Amygdala (tissue), 56 donors: ENCODE measurements at places on chromosomes 1 and 21.

GRCh38 chr1:182111496-182111895, 50.0 kb upstream of the ZNF648 start:
- no peak for DNase-seq

DNA sequence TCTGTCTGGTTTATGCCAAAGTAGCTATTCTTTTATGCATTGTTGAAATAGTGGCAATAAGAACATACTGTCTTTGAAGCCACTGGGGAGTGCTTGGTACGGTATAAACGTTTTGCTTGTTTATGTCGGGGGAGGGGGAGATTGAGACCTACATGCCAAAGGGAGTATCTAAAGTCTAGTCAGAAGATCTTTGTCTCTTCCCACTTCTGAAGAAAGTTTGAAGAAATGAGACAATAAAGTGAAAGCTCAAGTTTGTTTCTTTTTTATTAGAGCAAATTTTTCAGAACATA, 6.8 kb downstream of the AKIRIN1 start:
- no peak for DNase-seq

GRCh38 chr1:69710484-69711189, 142.9 kb downstream of the LRRC7 start:
- DNase-seq, result no peak

DNA sequence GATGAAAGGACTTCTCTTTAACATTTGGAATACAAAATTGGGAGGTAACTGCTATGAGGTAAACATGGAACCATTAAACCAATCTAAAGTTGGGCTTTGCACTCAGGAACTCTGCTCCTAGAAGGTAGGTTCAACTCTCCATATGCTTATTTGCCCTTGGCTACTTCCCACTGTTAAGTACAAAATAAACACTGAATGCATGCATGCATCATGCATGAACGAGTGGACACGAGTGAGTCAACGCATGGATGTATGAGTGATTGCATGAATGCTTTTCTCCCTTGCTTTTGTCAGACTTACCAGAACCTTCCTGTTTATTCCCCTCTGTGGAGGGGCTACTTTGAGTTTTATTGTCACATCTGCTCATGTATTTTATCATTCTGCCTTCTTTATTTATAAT, 42.4 kb upstream of the RUNX1 start:
- DNase-seq, result no peak

DNA sequence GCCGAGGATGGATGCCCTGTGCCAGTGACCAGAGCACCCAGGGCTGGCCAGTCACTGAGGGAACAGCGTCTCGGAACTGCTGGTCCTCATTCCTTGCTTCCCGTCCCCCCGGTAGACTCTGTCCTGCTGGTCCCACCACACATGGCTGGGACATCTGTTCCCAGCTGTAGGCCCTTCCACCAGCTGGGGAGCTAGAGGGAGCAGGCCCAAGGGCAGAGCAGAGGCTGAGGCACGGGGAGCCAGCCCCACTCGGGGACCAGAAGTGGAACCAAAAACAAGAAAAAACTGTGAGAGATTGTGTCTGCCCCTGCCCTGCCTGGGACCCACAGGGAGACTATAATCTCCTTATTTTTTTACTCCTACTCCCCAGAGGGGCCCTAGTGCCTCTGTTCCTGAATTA, 23.8 kb downstream of the ATP8B2 start:
- no peak for DNase-seq

- DNase-seq, result no peak
These were observed 29.6 kb downstream of the SETD4 start for GRCh38 chr21:36030581-36031189.

DNA sequence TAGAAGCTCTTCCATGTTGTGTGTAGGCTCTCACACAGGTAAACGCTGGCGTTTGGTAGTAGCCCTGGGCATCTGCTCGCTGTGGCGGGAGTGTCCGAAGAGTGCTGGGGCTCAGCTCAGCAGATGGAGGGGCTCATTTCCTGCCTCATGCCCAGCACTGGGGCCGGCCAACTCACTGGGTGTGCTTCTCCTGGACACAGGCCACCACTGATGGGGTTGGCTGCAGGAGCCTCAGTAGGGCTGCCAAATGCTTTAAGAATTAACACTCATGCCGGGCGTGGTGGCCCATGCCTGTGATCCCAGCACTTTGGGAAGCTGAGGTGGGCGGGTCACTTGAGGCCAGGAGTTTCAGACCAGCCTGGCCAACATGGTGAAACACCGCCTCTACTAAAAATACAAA, 20.9 kb downstream of the UQCRHL start:
- DNase-seq, result no peak
